ENCODE measurements at places on chromosomes 13 and 19.
A peak's percentile ranks its signal among the peaks of the same experiment; 100 is the strongest.

GRCh38 chr13:113466383-113466782, 13.1 kb upstream of the ADPRHL1 start:
- 0 out of 2 replicates have a peak overlapping the region, but pooled peaks have one; percentile 33 for H3K27ac ChIP-seq
- H3K27me3 ChIP-seq = no peaks in the 10 kb centered on the region
- H3K4me1 ChIP-seq = peaks cover 17% of the 10 kb centered on the region

DNA sequence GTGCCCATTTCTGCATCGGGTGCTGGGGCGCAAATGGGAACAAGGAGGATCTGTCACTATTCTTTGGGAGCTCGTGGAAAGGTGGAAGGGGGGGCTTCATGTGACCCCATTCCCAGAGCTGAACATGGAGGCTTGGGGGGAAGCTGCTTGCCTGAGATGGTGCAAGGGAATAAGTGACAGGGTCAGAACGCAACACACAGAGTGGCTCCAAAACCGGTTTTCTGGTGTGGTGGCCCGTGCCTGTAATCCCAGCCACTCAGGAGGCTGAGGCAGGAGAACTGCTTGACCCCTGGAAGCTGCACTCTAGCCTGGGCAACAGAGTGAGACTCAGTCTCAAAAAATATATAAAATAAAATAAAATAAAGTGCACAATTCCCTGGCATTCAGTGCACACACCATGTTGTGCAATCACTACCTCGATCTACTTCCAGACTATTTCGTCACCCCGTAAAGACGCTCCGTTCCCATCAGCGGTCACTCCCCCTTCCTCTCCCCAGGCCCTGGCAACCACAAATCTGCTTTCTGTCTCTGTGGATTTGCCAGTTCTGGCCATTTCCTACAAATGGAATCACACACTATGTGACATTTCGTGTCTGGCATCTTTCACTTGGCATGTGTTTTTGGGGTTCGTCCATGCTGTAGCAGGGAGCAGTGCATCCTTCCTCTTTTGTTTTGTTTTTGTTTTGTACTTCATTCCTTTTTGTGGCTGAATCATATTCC, 18.2 kb upstream of the COMP start:
- no peak overlapping the region for H3K4me3 ChIP-seq
- no peaks in the 10 kb centered on the region for H3K4me1 ChIP-seq

- H3K4me3 ChIP-seq = no peak overlapping the region
- no peaks in the 10 kb centered on the region for H3K27me3 ChIP-seq
- DNase-seq = no peak
- H3K27ac ChIP-seq = no peak overlapping the region
- H3K4me1 ChIP-seq = no peaks in the 10 kb centered on the region
These were observed 1721.9 kb downstream of the OLFM4 start for GRCh38 chr13:54750521-54750920.

DNA sequence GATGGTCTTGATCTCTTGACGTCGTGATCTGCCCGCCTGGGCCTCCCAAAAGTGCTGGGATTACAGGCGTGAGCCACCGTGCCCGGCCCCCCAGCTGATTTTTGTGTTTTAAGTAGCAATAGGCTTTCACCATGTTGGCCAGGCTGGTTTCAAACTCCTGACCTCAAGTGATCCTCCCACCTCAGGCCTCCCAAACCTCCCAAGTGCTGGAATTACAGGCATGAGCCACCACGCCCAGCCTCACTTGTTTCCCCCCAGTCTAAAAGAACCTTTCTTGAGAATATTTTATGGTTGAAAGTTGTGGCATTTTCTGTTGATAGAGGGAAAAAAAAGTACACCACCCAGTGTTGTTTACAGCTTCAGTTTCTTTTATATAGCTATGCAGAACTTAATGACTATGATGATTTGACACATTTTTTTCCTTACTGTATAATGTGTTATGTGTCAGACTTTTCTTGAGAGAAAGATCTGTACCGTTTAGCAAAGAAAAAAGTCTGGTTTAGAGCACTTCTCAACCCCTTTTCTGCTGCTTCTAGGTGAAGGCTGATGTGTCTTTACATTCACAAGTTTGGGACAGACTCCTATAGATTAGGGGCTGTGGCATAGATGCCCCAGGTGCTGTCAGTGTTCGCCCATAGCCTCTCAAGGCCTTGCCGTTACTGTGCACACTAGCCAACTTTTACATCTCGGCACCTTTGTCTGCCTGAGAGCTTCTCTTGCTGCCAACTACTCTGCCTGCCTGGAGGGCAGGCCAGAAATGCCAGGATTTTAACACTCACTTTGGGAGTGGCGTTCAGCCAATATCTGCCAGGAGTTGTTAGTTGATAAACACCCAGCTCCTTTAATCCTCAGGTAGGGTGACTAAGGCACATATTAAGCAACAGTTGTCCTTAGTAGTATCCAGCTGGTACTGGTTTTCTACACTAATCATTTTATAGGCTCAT, 33.0 kb downstream of the KCTD4 start:
- no peak for DNase-seq
- no peaks in the 10 kb centered on the region for H3K36me3 ChIP-seq
- H3K4me1 ChIP-seq = no peaks in the 10 kb centered on the region
- H3K4me3 ChIP-seq = no peak overlapping the region
- no peak overlapping the region for H3K27ac ChIP-seq

Measured in MM.1S (cell line).